ENCODE measurements at places on chromosomes 13 and 19.

GRCh38 chr13:33745370-33746324, 72.3 kb upstream of the RFC3 start:
- DNase-seq, result no peak

DNA sequence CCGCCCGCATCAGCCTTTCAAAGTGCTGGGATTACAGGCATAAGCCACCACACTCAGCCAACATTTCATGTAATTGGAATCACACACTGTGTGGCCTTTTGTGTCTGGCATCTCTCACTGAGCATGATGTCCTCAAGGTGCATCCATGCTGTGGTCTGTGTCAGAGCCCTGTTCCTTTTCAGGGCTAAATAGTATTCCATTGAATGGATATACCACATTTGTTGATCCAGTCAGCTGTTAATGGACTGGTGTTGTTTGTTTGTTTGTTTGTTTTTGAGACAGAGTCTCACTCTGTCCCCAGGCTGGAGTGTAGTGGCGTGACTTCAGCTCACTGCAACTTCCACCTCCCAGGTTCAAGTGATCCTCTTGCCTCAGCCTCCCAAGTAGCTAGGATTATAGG, 17.9 kb downstream of the ATCAY start:
- no peak for DNase-seq

GRCh38 chr19:3700242-3701032, at the start of gene PIP5K1C:
PIP5K1C (minus strand) TSS chr19:3700468; CDS start chr19:3700390, 78 bp downstream.
- DNase-seq, result peak; percentile 84

DNA sequence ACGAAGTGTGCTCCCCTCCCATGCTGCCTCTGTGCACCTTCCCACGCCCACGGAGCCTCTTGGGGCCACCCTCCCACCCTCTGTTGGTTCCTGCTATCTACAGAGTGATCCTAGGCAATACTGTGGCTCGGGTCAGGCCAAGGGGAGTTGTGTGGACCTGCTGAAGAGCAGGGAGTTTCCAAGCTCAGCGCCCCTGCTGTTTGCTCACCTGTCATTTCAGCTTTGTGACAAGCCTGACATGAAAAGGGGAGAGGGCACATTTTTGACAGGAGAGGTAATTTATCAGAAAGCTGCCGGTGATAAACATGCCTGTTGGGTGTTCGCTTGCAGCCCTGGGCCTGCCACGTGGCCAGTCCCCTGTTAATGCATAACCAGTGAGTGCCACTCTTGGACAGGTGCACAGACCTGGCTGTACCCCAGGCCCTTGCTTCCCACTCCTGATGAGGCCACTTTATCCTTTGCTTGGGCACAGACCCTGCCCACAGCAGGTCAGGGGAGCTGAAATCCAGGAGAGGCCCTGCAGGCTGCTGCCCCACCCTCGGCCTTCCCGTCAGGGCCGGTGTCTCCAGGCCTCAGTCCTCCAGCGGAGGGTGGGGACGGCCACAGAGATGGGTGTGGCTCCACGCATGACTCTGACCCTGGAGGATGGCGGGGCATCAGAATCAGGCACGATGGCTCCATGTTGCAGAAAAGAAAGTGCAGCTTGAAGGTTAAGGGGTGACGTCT, 201.5 kb upstream of the GPR12 start:
- no peak for DNase-seq

DNA sequence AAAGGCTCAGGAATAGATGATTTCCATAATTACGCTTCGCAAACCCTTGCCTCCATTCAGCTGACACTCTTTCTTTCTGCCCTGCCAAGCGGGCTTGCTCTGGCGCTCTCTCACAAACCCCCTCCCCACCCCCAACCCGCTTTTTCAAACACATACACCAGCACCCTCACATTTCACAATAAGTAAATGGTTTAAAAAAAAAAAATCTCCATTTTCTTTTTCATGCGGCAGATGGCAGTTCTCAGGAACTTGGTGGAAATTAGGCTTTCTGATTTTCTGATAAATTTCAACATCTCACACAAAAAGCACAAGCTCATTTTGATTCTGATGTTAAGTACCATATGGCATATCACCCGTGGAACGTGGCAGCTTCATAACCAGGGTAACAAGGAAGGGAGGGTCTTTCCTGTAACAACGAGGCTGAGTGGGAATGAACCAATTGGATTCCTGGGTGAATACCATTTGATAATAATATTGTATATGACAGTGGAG, 43.8 kb downstream of the C13orf42 start:
- DNase-seq, result no peak

- no peak for DNase-seq
Observed at GRCh38 chr19:7605490-7606222, 10.0 kb downstream of the CAMSAP3 start.

DNA sequence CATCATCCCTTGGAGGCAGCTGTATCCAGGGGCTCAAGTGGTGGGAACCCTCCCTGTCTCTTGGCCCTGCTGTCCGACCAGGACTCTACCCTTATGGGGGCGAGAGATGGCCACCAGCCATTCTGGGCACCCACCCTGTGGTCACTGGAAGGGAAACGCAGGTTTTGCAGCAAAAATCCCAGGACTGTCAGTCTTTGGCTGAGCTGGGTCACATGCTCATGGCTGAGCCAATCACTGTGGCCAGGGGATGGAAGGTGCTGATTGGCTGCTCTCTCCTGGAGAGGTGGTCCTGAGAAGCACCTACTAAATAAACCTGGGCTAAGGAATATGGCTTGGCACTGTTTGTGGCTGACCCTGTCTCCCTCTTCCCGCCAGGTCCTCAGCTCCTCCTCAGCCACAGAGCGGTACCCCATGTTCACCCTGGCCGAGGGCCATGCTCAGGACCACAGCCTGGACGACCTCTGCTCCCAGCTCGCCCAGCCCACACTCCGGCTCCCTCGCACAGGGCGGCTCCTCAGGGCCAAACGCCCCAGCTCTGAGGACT, 8.9 kb downstream of the ATG4D start:
- DNase-seq, result no peak

- peak; percentile 92 for DNase-seq
Observed at GRCh38 chr19:39406656-39407409, at the start of gene ZFP36. ZFP36 (plus strand) TSS chr19:39406847; CDS start chr19:39406905, 58 bp downstream.

DNA sequence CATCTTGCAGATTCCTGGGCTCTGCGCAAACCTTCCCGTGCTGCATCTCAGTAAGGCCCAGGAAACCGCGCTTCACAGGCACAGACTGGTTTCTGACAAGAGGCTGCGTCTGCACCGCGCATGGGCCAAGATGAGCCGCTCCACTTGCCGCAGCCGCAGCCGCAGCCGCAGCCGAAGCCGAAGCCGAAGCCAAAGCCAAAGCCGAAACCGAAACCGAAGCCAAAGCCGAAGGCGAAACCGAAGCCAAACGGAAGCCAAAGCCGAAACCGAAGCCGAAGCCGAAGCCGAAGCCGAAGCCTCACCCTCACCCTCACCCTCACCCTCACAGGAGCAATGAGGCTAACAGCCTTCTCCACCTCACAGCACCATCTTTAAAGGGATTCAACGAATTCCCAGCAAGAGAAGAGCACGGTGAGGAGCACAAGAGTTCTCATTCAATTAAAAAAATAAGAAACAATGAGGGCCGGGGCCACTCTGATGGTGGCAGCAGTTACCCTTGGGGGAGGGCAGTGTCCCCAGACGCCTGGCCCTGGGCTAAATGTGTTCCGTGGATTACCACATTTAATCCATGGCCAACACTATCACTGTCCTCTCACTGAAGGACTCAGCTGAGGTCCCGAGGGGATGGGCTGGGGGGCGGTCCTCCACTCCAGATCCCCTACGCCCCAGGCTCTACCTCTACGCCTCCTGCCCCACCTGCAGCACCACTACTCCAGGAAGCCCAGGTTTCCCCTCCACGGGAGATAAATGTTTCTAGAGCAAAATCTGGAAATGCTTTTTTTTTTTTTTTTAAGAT, 29.1 kb downstream of the ZNF787 start:
- DNase-seq, result no peak

DNA sequence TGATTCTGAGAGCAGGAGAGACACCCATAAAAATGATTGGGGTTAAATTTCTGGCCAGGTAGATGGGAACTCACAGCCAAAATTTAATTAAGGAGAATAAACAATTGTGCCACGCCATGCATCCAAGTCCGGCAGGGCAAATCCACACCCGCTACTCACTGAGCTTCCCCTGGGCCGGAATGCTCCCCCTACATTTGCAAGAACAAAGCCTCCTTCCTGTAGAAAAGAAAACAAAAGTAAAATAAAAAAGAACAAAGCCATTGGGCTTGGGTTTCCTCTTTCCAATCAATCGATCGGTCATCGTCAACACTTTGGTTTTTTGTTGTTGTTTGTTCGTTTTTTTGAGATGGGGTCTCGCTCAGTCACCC, 30.2 kb upstream of the TFDP1 start:
- DNase-seq, result no peak

DNA sequence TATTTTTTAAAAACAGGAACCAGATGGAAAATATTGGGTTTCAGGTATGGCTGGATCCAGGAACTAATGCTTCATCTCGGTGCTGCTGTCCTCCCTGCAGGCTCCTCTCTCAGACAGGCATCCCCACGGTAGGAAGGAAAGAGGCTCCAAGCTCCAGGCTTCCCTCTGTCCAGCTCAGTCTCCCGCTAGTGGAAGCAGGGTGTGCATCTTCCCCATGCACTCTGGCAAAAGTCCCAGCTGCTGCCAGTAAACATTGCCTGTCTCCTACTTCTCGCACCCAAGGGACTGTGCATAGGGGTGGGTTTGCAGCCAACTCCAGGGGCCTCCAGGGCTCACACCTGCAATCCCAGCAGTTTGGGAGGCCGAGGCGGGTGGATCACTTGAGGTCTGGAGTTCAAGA, 29.2 kb downstream of the IL12RB1 start:
- no peak for DNase-seq

DNA sequence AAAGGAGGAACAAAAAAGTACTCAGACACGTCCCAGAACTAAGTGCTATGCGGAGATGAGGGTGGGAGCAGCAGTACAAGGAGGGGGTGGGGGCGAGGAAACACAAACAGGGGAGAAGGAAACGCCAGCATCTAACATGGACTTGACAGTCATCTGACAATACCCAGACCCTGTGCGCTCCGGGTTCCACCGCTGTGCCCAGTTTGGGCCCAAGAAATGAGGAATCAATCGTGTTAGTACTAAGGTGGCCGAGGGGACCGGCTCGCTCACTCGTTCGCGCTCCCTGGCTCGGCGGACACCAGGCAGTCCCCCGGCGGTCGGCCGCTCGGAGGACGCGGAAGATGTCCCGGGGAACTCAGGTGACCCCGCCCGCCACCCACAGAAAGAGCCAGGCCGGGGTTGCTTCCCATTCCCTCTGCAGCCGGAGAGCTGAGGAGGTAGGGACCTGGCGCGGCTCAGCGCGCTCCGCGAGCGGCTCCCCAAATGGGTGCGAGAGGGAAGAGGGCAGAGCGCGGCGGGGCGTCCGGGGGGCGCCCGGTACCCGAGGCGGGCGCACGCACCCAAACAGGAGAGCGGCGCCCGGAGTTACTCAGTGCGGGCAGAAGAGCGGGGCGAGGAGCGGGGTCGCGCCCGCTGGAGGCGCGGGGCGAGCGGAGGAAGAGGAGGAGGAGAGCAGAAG, 616 bp downstream of the TSHZ3 start:
- peak; percentile 42 for DNase-seq

DNA sequence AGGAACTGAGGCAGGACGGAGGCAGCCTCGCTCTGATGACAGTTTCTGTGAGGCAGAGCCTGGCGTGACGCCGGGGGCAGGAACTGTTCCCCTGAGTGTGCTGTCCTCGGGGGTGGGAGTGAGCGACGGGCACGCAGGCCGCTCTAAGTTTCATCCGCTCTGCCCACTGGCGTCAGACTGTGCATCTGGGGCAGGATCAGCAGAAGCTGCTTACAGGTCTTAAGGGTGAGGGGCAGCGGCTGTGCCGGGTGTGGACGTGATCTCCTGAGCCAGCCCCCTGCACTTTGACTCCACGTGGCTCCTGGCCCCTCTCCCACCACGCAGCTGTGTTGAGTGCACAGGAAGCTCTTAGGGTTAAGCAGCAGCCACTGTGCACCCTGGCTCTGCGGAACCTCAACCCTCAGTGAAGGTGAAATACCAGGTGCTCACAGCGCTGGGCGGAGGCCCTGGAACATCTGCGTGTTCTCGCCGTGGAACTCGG, 1.5 kb downstream of the GRK1 start:
- no peak for DNase-seq

- DNase-seq, result no peak
Observed at GRCh38 chr13:113559901-113560644, 24.5 kb upstream of the TFDP1 start.
